ENCODE measurements at places on chromosomes 6 and 20.

- no peak for DNase-seq
Observed at GRCh38 chr6:25411316-25411950, 132.3 kb downstream of the CARMIL1 start.

DNA sequence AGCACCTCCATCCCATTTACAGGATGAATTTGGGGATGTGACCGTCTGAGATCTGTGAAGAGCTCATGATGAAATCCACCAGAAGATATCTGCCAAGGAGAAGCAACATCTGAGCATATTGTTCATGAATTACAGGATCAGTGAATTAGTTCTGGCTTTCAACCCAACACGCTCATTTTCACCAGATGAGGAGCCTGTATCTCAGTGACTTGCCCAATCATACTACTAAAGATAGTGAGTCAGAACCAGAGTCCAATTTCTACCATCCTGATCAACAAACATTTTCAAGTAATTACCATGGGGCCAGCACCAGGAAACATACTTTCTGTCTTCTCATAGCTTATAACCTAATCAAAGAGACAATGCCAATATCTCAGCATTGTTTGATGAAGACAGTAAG is 116.6 kb downstream of the ZDHHC14 start:
- DNase-seq: no peak

- DNase-seq: peak; percentile 52
Observed at GRCh38 chr6:46440141-46440540, 51.1 kb downstream of the RCAN2 start.

DNA sequence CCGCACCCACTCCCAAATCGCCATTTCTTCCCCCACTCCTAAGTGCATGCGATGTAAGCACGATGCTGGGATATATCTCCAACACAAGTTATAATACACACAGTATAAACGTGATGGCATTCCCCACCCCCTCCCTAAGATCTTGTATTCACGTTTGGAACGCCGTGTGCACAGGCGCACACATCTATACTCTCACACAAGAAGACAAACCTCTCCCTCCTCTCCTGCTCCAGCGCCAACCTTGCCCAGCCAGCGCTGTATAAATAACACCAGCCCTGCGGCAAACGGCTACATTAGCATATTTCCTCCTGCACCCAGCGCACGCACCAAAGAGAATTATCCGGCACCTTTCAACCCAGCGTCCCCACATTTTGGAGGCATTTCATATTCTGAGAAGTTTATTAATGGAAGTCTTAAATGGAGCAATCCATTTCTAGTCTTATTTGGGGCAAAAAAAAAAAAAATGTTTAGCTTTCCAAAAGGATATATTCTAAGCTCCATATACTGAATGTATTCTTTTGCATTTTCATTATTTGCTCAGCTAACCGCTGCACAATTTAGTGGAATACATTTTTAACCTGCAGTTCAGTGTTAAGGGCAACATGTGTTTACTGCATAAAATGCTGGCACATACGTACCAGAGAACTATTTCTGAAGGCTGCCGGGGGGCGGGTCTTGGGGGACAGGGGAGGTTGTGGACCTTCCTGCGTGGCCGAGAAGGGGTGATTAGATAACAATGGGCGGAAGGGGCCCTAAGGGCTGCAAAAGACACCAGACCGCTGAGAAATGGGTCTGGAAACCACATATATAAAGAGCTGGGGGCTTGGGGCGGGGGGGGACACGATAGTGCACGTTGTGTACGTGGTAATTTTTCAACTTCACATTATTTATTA is 1.1 kb upstream of the SLC22A23 start:
- DNase-seq: peak; percentile 7

- DNase-seq: no peak
Observed at GRCh38 chr6:154252678-154253077, 103.9 kb downstream of the IPCEF1 start.
